DMS53 (cell line): ENCODE measurements at places on chromosomes 12 and 14.
A peak's percentile ranks its signal among the peaks of the same experiment; 100 is the strongest.

GRCh38 chr12:46065412-46066166 is 75.2 kb upstream of the SCAF11 start:
- peak; percentile 91 for DNase-seq

- peak; percentile 75 for DNase-seq
Observed at GRCh38 chr12:21697904-21698630, 40.4 kb upstream of the LDHB start.

DNA sequence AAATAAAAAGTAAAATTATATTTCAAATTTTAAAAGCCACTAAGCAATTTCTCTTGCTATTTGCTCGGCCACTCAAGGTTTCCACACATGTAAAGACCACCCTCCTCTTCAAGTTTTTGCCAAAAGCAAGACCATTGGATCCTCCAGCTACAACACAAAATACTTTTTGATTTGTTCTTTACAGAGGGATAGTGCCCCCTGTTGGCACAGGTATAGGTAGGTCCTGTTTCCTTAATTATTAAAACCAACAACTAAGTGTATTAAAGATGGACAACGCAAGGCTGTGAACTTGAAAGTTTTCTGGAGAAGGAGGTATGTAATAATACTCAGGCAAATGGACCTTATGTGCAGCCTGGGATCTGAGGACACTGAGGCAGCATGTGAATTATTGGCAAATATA is 23.8 kb downstream of the ATP6V1D start:
- peak; percentile 38 for DNase-seq

DNA sequence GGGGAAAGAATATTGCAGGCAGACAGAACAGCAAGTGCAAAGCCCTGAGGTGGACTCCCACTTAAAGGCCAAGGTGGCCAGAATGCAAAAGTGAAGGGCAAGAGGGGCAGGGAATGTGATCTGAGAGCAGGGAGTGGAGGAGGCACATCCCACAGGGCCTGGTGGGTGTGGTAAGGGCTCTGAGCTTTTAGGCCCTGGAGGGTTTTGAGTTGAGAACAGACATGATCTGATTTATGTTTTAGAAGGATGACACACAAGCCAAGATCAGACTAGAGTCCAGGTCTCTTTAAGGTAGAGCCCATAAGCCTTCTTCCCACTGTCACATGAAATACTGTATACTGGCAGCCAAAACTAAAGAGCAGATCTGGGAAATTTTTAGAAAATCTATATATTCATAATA is 162.5 kb downstream of the SLC38A4 start:
- DNase-seq, result no peak

DNA sequence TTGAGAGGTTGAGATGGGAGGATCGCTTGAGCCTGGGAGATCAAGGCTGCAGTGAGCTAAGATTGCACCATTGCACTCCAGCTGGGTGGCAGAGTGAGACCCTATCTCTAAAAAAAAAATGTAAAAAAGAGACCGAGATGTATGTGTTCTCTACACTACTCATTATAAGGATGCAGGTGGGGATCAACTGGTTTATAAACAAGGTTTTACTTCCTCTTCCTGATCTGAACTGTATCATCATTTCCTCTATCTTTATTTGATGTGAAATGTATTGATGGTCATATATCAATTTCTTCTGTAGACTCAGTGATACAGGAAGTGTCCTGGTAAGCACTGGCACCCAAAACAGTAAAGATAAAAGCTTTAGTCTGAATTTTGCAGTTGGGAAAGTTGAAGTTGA is 20.1 kb upstream of the USP44 start:
- DNase-seq, result no peak

DNA sequence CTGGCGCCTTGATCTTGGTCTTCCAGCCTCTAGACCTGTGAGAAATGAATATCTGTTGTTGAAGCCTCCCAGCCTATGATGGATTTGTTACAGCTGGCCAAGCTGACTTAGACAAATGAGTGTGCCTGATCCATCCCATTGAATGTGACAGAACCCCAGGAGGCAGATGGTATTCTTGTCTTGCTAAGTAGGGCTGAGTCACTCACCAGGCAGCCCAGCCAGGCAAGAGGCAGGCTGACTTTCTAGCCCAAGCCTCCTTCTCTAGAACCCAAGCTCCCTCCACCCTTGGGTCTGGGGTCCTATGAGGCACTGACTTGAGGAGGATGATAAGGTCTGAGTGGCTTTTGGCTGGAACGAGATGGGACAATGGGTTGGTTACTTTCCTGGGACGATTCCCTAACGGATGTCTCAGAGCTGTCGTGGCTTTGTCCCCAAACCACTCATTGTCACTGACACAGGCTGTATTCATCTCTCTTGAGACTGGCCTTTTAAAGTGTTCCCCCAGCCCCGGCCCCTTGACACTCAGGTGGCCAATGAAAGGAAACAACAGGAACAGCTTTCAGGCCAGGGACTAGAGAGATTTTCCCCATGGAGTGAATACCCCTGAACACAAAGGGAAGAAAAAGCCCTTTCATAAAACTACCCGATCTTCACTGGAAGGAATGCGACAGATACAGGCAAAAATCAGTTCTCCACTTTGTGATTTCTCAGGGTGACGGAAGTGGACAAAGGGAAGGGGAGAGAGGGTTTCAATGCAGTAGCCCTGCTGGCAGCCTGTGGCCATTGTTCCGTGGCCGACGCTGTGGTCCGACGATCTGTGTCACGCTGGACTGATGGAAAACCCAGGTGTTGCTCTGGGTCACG is 264.2 kb downstream of the AACS start:
- no peak for DNase-seq

GRCh38 chr12:24625103-24625502 is 323.8 kb downstream of the BCAT1 start:
- DNase-seq, result no peak

GRCh38 chr14:62778852-62779251 is 266.4 kb downstream of the KCNH5 start:
- no peak for DNase-seq

- no peak for DNase-seq
Observed at GRCh38 chr12:71749666-71750065, 5.0 kb upstream of the RAB21 start.
